ENCODE measurements at places on chromosomes 7 and 10. TPM values are rescaled to one million over a fixed set of nuclear protein-coding genes. Genes with fewer than 3 reads are reported as not detected.

GRCh38 chr7:22811746-22812280 is 10.8 kb downstream of the TOMM7 start:
- no peak for DNase-seq

GRCh38 chr10:20237586-20237985 is 421.4 kb downstream of the PLXDC2 start:
- DNase-seq: no peak

PROSER2 gene
- 33.1 TPM for total RNA-seq

- DNase-seq: no peak
Observed at GRCh38 chr7:94623820-94624219, 32.1 kb downstream of the SGCE start.

DNA sequence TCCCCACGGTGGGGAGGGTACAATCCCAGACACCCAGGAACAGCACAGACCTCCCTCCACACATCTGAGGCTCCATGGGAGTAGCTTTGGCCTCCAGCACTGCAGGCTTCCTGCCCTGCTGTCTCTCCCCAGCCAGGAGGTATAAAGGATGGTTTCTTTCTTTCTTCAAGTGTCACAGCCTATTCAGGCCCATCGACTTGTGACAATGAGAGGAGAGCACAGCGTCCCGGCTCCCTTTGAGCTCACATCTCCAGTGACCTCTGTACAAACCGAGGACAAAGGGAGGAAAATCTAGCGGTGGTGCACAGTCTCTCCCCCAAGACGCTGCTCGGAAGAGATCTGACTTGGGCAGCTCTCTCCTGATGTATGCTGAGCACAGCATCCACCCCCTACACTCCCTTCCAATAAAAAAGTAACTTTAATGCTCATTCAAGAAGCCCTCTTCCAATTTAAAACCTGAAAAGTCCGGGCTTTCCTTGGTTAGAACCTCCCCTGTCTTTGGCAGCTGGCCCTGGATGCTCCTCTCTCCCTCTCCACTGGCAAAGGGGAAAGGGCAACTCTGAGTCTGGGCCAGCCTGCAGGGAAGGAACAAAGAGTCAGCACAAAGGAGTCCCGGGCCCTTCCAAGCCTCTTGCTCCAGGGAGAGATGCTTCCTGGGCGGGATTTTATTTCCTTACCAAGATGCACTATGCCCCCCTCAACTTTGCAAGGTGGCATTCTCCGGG is 18.0 kb downstream of the CHST15 start:
- no peak for DNase-seq

GRCh38 chr7:50393547-50394252 is 56.5 kb downstream of the FIGNL1 start:
- no peak for DNase-seq

- no peak for DNase-seq
Observed at GRCh38 chr10:19947656-19948055, 131.4 kb downstream of the PLXDC2 start.

CRYGN gene
- total RNA-seq: not detected

GRCh38 chr7:117531595-117532244 is 51.9 kb downstream of the CFTR start:
- no peak for DNase-seq

GRCh38 chr10:44759122-44759521 is 152.0 kb upstream of the TMEM72 start:
- no peak for DNase-seq

H2BK1 gene
- not detected for total RNA-seq

- no peak for DNase-seq
Observed at GRCh38 chr7:83155407-83155806, 7.3 kb downstream of the PCLO start.

DNA sequence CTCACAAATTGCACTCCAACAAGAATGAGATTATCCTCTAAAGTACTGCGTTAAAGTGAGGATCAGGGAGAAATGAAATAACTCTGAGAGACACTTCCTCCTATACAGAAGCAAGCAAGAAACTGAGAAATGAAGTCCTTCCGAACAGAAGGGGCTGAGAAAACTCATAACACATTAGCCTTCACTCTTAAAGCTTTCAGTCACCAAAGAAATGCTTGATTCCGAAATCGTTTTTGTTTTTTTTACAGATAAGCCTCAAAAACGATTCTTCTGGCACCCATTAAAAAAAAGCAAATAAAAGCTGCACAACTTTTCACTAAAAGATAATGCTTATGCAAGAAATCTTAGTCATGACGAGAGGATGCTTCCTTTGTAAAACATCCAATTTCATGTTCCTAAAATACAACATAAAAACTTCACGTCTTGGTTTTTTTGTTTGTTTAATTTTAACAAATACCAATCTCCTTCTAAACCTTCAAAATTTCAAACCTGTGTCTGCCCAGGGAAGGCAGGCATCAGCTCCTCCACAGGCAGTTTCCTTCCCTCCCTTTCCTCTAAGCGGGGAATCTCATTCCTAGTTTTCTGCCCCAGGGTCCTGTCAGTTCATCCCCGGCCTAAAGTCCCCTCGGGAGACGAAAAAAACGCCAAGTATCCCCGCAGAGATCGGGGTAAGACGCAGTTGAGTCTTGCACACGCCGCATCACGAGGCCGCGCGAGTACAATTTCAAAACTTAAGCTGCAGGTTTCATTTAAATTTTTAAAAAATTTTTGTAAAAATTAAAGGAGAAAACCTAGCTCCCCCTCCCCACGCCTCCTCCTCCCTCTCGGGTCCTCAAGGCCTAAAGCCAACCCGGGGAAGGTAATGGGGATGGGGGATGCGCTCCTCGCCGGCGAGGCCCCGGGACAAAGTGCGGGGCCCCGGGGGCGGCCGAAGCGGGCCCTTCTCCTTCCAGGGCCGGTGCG is 1.1 kb downstream of the BAZ1B start:
- DNase-seq: no peak

CFAP46 gene
- 0.35 TPM for total RNA-seq

FLNC gene
- 38.6 TPM for total RNA-seq

GRCh38 chr7:6035165-6035564 is 4.0 kb downstream of the ANKRD61 start:
- no peak for DNase-seq

SNX10 gene
- 3.8 TPM for total RNA-seq

RPEL1 gene
- total RNA-seq: not detected

DNA sequence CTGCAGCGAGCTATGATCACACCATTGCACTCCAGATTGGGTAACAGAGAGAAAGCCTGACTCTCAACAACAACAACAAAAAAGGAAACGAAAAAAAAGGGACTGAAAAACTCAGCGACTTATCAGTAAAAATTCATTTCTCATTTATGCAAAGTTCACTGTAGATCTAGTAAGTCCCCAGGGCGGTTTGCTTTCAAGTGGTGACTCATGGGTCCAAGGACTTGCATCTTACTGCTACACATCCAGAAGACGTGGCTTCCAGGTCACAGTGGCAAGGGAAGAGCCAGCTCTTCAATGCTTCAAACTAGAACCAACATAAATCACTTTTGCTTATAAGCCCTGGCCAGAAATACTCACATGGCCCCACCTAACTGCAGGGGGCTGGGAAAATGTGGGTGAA is 178.3 kb upstream of the AUTS2 start:
- no peak for DNase-seq

HILPDA gene
- total RNA-seq: 14.0 TPM

- DNase-seq: no peak
Observed at GRCh38 chr10:14247377-14248116, 83.2 kb downstream of the FRMD4A start.

PRSS37 gene
- total RNA-seq: not detected

DNA sequence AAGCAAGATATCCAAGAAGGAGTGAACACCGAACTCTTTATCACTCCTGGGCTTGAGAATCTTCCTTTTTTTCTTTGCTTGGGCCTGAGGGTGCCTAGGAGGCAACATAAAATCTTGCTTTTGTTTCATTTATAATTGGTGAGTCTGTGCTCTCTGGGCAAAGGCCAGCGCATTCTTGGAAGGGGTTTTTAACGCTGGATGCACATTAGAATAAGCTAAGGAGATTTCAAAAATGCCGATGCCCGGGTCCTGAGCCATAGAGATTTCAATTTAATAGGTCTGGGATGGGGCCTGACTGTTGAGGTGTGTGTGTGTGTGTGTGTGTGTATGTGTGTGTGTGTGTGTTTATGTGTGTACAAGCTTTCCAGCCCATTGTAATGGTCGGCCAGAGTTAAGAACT is 62.0 kb upstream of the SORCS3 start:
- no peak for DNase-seq

DNA sequence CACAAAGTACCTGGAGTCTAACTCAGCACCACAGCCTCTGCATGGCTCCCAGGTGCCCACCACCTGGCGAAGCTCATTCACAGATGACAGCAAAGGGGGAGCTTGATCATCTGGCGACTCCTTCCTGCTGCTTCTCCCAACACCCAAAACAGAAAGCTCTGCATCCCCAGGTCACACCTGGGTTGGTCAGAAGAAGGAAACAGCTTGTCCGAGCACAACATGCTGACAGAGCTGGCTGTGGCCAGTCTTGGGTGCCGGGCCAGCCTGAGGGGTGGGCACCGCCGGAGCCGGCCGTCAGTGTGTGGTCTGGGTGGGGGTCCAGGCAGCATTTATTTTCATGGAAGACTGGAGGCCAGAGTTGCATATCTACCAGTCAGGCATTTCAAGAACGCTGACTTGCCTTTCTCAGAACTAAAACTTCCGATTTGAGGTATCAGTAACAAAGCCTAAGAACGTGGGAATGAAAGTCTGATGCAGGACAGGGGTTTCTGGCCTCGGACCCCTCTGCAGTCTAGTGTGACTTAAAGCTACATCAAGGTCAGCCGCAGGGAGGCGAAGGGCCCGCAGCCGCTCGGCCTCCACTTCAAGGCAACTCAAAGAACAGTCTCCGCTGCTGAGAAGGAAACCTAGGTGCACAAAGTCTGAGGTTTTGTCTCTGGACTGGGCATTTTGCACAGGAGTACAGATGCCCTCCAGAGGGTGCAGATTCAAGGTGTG is 109.6 kb downstream of the CYTH3 start:
- no peak for DNase-seq

GRCh38 chr10:100934084-100934659 is 21.4 kb downstream of the SLF2 start:
- DNase-seq: peak; percentile 11

DNA sequence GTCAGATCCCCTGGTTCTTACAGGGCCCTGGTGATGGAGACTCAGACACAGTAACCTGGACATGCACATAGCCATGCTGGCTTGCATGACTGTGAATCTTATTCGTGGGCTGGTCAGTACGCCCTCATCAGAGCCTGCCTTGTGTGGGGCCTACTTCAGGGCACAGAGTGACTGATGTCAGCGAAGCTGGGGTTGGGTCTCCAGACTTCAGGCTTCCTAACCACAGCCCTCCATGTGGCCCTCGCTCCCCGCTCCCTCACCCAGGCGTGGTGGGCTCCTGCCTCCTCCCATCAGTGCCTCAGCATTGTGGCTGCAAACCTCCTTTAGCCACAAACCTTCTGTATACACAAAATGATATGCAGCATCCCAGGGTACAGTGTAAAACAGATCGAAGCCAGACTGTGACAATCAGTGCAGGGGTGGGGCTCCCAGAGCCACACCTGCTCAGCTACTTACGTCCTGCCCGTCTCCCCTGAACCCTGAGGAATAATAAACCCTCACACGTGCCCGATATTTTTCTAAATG is 7.1 kb upstream of the C10orf105 start:
- no peak for DNase-seq

DNA sequence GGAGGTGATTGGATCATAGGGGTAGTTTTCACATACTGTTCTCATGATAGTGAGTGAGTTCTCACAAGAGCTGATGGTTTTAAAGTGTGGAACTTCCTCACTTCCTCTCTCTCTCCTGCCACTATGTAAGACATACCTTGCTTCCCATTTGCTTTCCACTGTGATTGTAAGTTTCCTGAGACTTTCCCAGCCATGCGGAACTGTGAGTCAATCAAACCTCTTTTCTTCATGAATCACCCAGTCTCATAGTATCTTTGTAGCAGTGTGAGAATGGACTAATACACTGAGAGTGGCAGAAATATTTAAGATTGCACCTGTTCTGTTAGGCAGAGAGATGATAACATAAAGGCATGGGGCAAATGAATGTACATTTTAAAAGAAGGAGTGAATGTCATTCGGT is 507.8 kb downstream of the SORCS3 start:
- DNase-seq: peak; percentile 79

GRCh38 chr10:59654007-59654406 is 55.6 kb downstream of the SLC16A9 start:
- no peak for DNase-seq

METTL2B gene
- total RNA-seq: 62.9 TPM

- DNase-seq: no peak
Observed at GRCh38 chr10:70034232-70034631, 18.4 kb upstream of the MACROH2A2 start.

GRCh38 chr10:102455893-102456471 is 4.6 kb upstream of the C10orf95 start:
- peak; percentile 79 for DNase-seq

OIT3 gene
- total RNA-seq: not detected

- DNase-seq: peak; percentile 54
Observed at GRCh38 chr10:101258179-101258885, 29.1 kb upstream of the LBX1 start.

- DNase-seq: peak; percentile 30
Observed at GRCh38 chr10:9613338-9614075, 1404.2 kb upstream of the CELF2 start.

SLC26A5 gene
- not detected for total RNA-seq

IL2RA gene
- total RNA-seq: not detected

TACC2 gene
- total RNA-seq: 20.3 TPM

DNA sequence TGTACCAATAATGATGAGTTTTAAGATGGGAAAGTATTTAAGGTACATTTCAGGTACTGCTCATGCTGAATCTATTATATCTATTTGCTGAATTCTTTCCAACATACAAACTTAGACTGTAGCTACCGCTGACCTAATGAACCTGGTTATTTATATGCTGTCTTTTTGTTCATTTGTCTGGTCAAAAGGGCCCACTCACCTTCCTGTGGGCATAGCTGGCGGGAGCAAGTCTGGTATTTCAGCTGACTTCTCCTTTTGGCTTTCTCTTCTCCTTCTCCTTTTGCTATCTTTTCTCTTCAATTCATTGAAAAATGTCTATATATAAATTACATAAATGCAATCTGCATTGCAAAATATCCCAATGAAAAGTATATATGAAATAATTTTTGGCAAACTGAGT is 9.5 kb downstream of the PLXDC2 start:
- no peak for DNase-seq

- DNase-seq: no peak
Observed at GRCh38 chr7:9280088-9280487, 846.7 kb downstream of the NXPH1 start.

DNA sequence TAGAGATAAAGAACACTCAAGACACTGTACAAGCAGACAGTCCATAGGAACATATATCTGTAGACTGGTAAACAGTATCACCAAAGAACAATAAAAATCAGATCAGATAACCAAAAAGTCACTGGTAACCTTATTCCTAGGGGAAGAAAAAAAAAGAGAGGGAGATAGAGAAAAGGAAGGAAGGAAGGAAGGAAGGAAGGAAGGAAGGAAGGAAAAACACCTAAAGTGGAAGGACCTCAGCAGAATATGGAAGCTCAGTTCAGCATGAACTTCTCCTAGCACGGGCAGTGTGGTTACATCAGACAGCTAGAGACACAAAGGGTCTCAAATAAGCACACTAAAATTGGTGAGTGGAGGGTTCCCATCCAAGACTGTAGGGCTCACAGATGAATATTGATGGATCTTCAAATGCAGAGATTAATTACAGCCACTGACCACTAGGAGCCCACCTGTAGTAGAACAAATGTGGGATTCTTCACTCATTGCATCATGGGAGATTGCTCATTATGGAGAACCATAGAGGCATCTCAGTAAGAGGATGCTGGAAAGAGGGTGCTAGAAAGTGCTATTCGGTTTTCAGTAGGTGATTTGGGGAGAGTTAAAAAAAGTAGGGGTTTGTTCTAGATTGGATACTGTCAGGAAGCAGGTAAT is 293.4 kb upstream of the C7orf33 start:
- DNase-seq: peak; percentile 1

SLC25A13 gene
- 54.8 TPM for total RNA-seq

OR6B1 gene
- not detected for total RNA-seq

- no peak for DNase-seq
Observed at GRCh38 chr7:31022726-31023125, 29.4 kb upstream of the ADCYAP1R1 start.

Measured in HT1080 (cell line).